ENCODE measurements at places on chromosomes 4 and X.
A peak's percentile ranks its signal among the peaks of the same experiment; 100 is the strongest.

DNA sequence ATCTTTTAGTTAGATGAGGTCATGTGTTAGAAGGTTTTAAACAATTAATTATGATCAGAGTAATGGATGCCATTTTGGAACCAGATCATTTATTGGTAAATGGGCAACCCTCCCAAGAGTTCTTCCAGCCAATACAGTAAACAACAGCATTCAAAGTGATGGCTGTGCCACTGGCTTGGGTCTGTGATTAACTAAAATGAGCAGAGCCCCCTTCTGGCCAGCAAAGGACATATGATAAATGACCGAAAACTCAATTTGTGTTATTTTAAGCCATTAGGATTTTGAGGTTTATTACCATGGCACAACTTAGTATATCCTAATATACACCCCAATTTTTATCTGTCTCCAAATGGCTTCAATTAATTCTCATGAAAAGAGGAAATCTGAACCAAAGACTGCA, 90.8 kb upstream of the NPFFR2 start:
- DNase-seq: no peak

DNA sequence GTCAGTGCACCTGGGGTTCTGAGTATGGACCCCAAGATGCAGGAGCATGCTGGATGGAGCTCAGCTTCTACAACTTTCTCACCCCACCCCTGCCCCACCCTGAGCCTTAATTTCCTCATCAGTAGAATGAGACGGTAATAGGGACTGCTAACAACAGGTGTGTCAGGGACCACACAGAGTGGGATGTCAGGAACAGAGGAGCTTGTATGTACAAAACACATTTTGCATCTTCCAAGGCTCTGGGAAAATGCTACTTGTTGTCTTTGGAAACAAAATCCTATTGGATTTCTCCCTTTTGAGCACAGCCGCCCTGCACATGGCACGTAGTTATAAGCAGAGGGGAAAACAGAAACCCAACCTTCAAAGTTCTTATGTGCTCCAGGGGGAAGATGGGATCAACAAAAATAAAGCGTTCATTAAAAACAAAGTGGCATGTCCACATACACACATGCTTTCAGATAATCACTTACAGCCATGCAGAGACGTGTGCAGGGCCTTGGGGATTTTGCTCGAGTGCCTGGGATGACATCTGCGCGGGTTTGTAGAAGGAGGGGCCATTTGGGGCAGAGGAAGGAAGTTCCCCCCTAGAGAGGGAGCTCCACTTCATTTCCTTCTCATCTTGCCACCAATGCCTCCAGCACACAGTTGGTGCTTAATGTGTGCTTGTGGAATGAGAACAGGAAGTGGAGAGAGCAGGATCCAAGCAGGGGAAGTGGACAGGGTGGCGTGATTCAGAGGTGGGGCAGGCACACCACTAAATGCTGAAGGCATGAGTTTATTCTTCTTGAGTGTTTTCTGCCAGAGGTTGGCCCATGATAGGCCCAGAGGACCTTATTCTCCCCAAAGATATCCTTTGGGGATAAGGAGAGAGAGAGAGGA, 138.9 kb downstream of the SMIM20 start:
- no peak for DNase-seq

GRCh38 chr4:85005865-85006377, 39.4 kb upstream of the WDFY3 start:
- peak; percentile 22 for DNase-seq

DNA sequence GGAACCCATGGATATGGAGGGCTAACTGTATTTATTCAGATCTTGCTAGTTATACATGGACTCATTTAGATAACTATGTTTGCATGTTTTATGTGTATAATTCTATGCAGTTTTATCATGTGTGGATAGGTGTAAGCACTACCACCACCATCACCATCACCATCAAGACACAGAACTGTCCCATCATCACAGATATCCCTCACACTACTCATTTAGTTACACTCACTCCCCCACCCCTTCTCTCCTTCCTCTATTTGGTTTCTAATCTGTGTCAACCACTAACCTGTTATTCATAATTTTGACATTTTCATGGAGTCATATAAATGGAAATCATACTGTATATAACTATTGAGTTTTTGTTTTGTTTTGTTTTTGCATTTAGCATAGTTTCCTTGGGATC, 43.7 kb downstream of the STAG2 start:
- no peak for DNase-seq

DNA sequence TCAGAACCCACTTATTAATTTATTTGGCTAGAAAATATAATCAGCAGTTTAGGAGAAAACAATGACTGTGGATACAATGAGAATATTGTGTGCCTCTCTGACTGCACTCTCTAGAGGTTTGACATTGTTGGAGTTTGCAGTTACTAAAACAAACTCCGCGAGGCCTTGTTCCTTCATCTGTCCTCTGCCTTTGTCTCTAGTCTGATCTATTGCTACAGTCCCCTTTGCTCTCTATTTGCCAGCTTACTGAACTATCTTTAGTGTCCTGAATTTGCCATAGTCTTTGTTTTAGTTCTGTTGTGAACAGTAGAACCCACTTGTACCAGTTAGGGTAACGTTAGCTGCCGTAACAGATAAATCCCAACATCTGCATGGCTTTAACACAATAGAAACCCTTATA, 81.4 kb upstream of the RPS6KA3 start:
- DNase-seq: no peak

- no peak for DNase-seq
Observed at GRCh38 chrX:32894679-32895078, 316.7 kb downstream of the DMD start.

GRCh38 chr4:153788413-153789276, at the start of gene SFRP2:
Gene SFRP2, minus strand, starts transcription at chr4:153789083. Its CDS starts 248 bp downstream, at chr4:153788835.
- DNase-seq: no peak

DNA sequence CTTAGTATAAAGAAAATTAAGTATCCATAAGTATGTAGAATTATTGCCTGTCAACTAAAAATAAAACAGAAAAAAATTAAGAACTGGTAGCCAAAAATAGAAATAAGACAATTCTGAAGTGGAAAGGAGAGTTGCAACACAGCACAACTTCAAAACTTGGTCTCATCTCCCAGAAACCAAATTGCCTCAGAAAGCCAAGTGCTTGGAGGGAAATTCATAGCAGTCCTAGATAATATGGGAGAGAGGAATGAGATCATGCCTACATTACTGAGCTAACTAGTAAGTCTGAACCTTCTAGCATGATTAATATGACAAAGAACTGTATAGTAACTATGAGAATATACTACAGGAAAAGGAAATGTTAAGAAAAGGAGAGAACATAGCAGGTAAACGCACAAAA, 256.5 kb downstream of the LDB2 start:
- DNase-seq: no peak

- DNase-seq: no peak
Observed at GRCh38 chrX:19660604-19661255, 145.4 kb upstream of the MAP3K15 start.

- no peak for DNase-seq
Observed at GRCh38 chr4:31662951-31663350, 942.8 kb downstream of the PCDH7 start.

DNA sequence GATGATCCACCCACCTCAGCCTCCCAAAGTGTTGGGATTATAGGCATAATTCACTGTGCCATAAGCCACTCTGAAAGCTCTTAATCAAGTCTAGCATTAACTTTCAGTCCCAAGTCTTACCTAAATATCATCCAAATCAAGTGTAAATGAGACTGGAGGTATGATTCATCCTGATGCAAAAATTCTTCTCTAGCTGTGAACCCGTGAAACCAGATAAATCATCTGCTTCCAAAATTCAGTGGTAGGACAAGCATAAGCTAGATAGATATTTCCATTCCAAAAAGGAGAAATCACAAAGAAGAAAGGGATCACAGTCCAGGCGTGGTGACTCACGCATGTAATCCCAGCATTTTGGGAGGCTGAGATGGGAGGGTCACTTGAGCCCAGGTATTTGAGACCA, 8.8 kb upstream of the TBC1D25 start:
- no peak for DNase-seq

GRCh38 chr4:187413564-187414358, 581.8 kb upstream of the ZFP42 start:
- no peak for DNase-seq

- DNase-seq: no peak
Observed at GRCh38 chr4:159937595-159937994, 834.7 kb downstream of the RAPGEF2 start.

DNA sequence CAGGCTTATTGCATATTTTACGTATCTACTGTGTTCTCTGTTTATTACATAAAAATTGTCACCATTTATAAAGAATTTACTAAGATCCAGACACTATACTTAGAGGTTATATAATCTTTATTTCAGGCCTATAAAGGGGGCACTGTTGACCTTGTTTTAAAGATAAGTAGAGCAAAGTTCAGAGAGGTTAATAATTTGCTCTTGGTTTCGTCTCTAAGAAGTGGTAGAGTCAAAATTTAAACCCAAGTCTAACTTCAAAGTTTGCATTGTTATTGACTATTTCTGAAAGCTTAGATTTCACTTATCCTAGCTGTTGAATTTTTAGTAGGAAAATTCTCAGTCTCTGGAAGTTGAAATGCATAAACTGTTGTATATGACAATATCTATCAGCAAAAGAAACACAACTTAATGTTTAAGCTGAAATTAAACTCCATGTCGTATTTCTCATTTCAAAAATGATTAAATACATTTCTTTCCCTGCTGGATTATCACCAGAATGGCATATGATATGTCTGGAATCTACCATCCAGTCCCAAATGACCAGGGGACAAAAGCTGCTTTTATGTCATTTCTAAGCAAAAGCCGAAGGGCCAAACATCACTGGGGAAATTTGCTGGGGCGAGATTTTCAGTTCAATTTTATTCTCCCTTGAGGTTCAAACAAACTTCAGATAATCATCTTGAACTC, 138.4 kb downstream of the SLC7A11 start:
- no peak for DNase-seq

GRCh38 chr4:75321484-75321883, 192.7 kb downstream of the RCHY1 start:
- DNase-seq: no peak

GRCh38 chrX:124594017-124594651, 247.8 kb downstream of the SH2D1A start:
- DNase-seq: no peak

GRCh38 chrX:67730296-67730695, 186.5 kb downstream of the AR start:
- no peak for DNase-seq

DNA sequence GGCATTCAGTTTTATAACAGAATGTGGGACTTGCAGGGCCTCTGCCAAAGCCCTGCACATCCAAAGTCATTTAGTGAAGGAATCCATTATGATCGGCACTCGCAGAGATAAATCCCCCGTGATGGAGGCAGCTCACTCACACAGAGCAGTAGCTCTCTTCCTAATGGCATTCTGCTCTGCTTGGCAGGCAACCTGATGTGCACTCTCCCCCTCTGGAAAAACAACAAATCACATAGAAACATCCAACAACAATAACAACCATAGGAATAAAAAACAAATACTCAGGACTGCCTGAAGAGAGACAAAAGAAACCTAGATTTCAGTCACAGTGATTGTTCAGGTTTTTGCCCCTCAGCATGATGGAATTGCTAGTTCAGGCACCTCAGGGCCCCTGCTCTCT, 59.7 kb downstream of the NAA11 start:
- DNase-seq: no peak

DNA sequence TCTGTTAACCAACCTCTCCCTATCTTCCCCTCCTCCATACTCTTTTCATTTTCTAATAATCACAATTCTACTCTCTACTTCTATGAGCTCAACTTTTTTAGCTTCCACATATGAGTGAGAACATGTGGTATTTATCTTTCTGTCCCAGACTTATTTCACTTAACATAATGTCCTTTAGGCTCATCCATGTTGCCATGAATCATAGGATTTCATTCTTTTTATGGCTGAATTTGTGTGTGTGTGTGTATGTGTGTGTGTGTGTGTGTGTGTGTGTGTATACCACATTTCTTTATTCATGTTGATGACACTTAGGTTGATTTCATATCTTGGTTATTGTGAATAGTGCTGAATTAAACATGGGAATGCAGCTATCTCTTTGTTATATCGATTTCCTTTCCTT, 37.4 kb downstream of the RUFY3 start:
- no peak for DNase-seq

DNA sequence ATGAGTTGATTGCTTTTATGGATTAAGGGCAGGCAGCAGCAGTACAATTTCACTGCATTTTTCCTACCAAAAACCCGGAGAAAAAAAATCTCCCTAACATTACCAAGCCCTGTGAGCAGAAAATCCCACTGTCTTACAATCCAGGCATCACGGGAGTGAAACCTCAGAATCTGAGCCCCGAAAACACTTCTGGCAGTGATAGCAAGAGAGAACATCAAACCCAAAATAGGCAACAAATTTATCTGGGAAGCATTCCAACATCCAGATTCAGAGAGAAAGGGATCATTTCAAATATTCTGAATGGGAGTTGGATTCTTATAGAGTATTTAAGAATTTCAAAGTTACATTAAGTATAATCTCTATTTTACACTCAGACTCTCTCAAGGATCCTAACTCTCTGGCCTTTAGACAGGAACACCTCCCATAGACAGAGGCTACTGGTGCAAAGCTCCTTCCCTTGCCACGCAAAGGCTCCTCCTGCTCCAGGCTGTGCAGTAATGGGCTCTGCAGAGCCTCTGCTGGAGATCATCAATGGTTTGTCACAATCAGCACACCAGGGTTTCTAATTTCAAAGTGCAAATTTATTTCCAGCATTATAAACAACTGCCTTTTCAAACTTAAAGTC, 256.9 kb downstream of the PARM1 start:
- no peak for DNase-seq

- DNase-seq: no peak
Observed at GRCh38 chr4:7759635-7760034, 180.0 kb downstream of the AFAP1 start.
